ENCODE measurements at places on chromosomes 12 and 14. TPM values are rescaled to one million over a fixed set of nuclear protein-coding genes. Genes with fewer than 3 reads are reported as not detected.

- H3K4me3 ChIP-seq: no peak overlapping the region
- no peaks in the 10 kb centered on the region for H3K27me3 ChIP-seq
- DNase-seq: no peak
- peaks cover 19% of the 10 kb centered on the region for H3K36me3 ChIP-seq
- H3K27ac ChIP-seq: no peak overlapping the region
These were observed 26.4 kb downstream of the HCFC2 start for GRCh38 chr12:104090685-104091084.

GRCh38 chr12:62436164-62436503, 30.5 kb upstream of the MON2 start:
- no peak overlapping the region for H3K27ac ChIP-seq
- no peaks in the 10 kb centered on the region for H3K36me3 ChIP-seq
- peak overlapping the region; percentile 72 for H3K4me3 ChIP-seq
- peaks cover 11% of the 10 kb centered on the region for H3K27me3 ChIP-seq
- DNase-seq: no peak

GRCh38 chr12:10304161-10304574, 3.5 kb upstream of the KLRD1 start:
- no peaks in the 10 kb centered on the region for H3K36me3 ChIP-seq
- H3K27ac ChIP-seq: peak overlapping the region; percentile 46
- peaks cover 44% of the 10 kb centered on the region for H3K4me1 ChIP-seq

The SLC2A13 gene
- 3.4 TPM for total RNA-seq

The CDH24 gene
- total RNA-seq: 1.1 TPM
